ENCODE measurements at places on chromosomes 2 and 18. TPM values are rescaled to one million over a fixed set of nuclear protein-coding genes. Genes with fewer than 3 reads are reported as not detected.

Gene SERPINB10
- not detected for polyA plus RNA-seq

Gene NEURL3
- 3.0 TPM for polyA plus RNA-seq

Gene TTC21B
- polyA plus RNA-seq = 3.6 TPM

Gene HJURP
- polyA plus RNA-seq = 1.1 TPM

Gene DSG1
- 0.03 TPM for polyA plus RNA-seq

Gene POTEC
- polyA plus RNA-seq = 0.01 TPM

Gene HAUS1
- 23.2 TPM for polyA plus RNA-seq

Gene PAIP2B
- polyA plus RNA-seq = 0.81 TPM

Gene TUBB8B
- not detected for polyA plus RNA-seq

Gene SLC4A5
- polyA plus RNA-seq = 0.59 TPM

Gene ALPP
- not detected for polyA plus RNA-seq

Gene SCN2A
- polyA plus RNA-seq = not detected

Gene CDH19
- 0.86 TPM for polyA plus RNA-seq

Gene ZEB2
- polyA plus RNA-seq = 2.0 TPM

Gene CNNM3
- polyA plus RNA-seq = 15.8 TPM

Gene PLA2R1
- 4.0 TPM for polyA plus RNA-seq

DNA sequence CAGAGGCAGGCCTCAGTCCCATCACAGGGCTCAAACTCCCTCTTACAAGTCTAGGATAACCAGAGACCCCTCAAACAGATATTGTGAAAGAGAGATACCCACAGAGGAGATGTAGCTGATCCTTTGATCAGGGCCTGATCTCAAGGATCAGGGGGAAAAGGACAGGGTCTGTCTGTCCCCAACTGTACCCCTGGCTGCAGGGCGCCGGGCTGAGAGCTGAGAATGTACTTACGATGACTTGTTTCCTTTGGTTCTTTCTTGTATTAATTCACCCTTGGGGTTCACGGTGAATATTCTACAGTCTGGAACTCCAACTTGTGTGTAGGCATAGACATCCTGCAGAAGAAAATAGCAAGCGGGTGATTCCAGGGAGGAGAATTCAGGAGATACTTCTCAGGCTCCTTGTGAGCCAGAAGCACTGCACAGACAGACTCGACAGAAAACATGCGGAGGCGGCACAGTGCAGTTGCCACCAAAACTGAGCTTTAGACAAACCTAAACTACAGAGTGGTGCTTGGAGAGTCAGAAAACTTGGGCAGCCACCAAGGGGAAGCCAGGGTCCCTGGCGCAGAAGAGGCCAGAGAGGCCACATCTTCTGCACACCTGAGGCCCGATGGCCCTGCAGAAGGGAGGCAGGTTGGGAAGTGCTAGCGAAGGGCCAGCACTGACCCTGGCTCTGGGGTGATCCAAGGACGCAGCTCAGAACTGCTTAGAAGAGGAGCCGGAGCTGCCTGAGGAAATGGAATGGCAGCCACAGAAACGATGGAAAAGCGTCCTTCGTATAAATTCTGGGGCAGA lies 73.9 kb downstream of the EMILIN2 start:
- no peak for DNase-seq

DNA sequence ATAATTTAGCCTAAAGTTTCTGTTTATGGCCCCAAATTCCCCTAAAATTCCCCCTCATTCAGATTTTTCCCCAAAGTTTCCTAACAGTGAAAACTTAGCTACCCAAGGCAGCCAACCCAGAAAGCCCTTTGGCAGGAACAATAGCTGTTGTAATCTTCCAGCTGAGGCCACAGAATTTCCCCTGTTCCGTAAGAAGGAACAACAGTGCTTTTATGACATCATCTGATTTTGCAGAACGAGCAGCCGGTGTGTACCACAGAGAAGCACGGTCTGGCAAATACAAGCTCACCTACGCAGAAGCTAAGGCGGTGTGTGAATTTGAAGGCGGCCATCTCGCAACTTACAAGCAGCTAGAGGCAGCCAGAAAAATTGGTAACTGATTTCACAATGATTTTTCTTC lies 6.3 kb downstream of the TNFAIP6 start:
- DNase-seq = no peak

GRCh38 chr18:6001867-6002266 lies 106.5 kb upstream of the TMEM200C start:
- no peak for DNase-seq

GRCh38 chr2:36348721-36349120 lies 6.9 kb upstream of the CRIM1 start:
- no peak for DNase-seq

DNA sequence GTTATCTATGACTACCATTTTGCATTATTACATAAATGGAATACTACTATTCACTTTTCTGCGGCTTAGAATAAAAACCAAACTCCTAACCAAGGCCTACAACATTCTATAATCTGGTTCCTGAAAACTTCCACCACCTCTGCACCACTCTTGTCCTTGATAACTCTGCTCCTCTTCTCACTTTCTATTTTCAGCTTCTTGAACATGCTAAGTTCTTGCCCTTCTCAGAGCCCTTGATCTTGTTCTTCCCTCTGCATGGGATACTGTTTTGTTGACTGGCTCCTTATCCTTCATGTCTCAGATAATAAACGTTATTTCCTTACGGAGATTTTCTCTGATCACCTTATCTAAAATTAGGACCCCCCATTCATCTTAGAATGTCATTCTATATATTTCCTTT lies 65.5 kb upstream of the WDSUB1 start:
- no peak for DNase-seq

DNA sequence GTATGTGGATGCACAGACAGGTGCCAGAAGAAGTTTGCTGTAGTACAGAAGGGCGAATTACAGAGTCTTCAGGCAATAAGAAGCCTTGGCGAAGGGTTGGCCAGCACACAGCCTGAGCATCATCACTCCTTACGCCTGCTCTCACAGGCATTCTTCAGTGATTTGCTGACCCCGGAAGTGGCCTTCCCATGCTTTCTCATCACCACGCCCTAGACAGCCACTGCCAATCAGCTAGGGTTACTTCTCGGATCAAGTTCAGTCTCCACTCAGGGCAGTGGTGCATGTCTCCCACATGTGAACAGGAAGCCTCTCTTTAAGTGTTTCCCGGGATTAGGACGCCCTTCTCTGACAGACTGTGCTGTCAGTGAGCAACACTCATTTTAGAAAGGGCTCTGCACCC lies 81.8 kb downstream of the C1QL2 start:
- no peak for DNase-seq

GRCh38 chr2:11581124-11581796 lies 47.4 kb downstream of the GREB1 start:
- DNase-seq = no peak

- DNase-seq = peak; percentile 18
Measured at GRCh38 chr18:36660311-36660710, 168.5 kb downstream of the TPGS2 start.

- DNase-seq = no peak
Measured at GRCh38 chr2:216601632-216602409, 31.4 kb upstream of the IGFBP2 start.

DNA sequence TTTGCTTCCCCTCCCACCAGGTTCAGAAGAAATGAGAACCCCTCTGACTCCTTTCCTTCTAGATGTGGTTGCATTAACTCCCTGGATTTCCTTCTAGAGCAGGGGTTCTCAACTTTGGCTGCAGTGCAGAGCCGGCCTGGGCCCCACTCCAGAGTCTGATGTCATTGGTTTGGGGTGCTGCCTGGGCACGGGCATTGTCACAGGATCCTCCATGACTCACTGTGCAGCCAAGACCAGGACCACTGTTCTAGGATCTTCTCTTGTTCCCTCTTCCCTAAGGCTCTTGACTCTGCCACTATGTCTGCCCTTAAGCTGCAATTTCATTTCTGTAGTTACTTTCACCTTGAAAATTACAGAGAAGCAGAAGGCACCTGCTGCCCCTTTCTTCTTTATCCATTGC lies 31.8 kb downstream of the TBC1D8 start:
- DNase-seq = no peak

GRCh38 chr2:218272531-218273212 lies 2.4 kb downstream of the PNKD start:
- DNase-seq = peak; percentile 98

GRCh38 chr2:143451642-143452281 lies 322.5 kb downstream of the ARHGAP15 start:
- DNase-seq = no peak

- DNase-seq = peak; percentile 18
Measured at GRCh38 chr2:10911291-10912075, at the start of gene KCNF1. Gene KCNF1, plus strand, starts transcription at chr2:10911934. Its CDS starts 493 bp downstream, at chr2:10912427.

DNA sequence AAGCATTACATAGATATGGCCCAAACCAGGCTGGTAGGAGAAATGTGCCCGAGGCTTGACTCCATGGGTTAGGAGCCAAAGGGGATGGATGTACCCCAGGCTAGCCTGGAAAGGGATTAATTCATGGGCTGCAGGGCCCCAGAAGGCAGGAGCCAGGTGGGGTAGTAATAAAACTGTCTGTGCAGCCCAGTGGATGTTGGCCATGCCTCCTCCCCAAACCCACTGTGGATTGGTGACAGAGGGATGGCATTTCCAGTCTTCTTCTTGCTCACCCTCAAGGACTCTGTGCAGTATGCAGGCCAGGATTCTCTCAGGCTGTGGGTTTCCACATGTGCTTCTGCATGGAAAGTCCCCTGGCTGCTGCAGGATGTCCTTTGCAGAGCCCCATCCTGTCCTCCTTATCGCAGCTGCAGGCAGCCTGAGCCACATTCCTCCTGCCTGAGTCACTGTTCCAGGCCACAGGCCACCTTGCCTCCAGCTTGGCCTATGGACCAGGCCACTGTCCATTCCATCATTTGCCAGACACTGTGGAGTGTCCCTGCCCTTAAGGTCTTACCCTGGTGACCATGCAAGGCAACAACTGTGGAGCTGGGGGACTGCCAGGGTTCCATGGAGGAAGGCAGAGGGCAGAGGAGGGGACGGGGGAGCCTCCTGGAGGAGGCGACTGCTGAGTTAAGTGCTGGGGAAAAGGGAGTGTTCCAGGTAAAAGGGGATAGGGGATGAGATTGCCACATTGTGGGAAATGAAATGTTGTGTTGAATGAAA lies 38.9 kb downstream of the INO80C start:
- peak; percentile 86 for DNase-seq

- DNase-seq = no peak
Measured at GRCh38 chr18:48330016-48330991, 78.9 kb downstream of the ZBTB7C start.

DNA sequence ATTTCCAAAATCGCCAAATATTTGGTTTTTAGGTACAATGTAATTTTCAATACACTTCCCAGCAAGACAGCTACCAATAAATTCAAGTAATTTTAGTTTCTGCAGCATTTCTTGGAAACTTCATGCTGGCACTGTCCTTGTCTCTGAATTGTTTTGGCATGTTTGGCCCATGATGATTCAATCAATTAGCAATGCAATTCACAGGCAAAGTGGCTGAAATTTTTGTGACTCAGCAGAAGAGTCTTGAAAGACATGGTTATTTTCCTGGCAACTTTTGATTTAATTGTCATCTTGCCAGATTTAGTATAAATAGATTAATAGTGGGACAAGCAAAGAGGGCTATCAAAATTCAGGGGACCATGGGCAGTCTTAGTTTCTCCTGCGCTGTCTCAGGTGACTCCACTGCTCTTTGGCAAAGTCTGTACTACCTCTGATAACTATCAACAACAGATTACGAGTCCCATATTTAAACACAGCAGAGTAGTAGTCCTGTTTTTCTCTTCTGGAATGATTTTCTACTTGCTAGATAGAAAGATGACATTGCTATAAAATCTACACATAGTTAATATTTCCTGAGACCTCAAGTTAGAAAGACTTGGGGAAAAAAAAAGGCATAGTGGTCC lies 88.9 kb upstream of the CYP26B1 start:
- no peak for DNase-seq

DNA sequence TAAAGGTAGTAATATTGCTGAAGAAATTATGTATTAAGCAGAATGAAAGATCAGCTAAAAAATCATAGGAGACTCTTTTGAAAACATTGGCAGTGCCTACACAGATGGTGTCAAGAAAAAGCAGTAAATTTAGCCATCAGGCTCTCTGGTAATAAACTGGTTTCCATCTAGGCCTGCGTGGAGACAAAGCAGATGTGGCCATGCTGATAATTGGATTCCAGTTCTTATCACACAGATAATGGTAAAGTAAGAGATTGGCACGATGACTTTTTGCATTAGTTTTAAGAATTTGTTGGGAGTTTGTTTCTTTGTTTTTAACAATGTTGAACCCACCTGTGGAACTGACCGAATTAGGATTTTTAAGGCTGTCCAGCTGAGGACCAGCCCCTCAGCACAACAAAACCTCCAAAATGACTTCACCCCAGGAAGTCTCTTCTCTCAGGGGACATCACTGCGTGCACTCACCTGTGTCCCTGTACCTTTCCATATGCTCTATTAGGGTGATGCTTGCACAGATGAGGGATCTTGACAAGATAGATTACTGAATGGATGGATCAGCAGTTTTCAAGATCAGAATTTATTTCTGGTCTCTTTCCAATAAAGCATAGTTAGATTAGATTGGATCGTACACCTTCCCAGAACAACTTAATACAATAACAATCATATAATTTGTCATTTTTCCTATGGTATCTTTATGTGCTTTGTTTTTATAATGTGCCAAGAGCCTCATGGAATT lies 69.1 kb upstream of the DNAJC10 start:
- no peak for DNase-seq

GRCh38 chr2:160822006-160822405 lies 328.4 kb upstream of the RBMS1 start:
- DNase-seq = no peak

DNA sequence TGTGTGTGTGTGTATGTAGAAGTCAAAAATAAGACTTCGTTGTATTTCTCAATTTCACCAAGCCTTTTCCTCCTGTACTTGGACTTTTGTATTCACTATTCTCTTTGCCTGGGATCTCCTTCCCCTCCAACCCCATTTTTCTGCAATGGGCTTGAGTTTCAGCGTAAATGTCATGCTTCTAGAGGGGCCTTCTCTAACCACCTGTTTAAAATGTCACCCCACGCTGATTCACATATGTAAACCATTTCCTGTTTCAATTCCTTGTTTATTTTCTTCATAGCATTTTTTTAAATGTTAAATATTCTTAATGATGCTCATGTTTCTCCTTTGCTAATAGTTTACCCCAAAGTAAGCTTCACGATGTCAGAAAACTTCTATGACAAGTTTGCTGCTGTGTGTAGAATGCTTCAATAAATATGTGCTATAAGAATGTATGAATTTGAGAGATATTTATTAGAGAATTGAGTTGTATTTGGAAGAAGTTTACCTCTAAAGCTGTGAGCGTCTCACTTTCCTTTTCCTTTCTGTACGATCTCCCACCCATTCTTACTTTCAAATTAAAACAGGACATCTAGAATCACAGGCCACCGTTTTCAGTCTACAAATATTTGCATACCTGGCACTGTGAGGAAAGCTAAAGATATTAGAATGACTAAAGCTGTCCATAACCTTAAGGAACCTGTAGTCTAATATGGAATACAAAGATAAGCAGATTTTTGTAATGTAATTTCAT lies 762.4 kb downstream of the LRRTM4 start:
- DNase-seq = no peak

- peak; percentile 31 for DNase-seq
Measured at GRCh38 chr2:25332571-25332970, 9.2 kb downstream of the DNMT3A start.
